Right kidney (tissue), 9 donors: ENCODE measurements at places on chromosomes 13 and 19.

- no peak for DNase-seq
Observed at GRCh38 chr13:47859165-47859564, 141.9 kb downstream of the SUCLA2 start.

DNA sequence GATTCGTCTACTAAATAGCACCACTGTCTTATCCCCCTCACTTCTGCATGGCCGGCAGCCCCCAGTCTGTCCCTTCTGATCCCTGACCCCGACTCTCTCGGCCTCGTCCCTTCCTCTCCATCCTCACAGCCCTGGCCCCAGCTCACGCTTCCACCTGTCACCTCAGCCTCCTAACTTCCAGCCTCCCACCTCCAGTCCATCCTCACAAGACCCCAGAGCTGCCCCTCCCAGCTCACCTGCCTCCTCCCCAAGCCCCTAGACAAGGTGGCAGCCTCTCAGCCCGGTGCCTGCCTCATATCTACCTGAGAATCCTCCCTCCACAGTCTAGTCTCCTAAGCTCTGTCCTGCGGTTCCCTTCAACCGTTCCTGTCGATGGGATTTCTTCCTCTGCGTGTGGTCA, 10.0 kb downstream of the KCNC3 start:
- no peak for DNase-seq

- DNase-seq: no peak
Observed at GRCh38 chr19:17758515-17758914, 7.2 kb downstream of the FCHO1 start.

DNA sequence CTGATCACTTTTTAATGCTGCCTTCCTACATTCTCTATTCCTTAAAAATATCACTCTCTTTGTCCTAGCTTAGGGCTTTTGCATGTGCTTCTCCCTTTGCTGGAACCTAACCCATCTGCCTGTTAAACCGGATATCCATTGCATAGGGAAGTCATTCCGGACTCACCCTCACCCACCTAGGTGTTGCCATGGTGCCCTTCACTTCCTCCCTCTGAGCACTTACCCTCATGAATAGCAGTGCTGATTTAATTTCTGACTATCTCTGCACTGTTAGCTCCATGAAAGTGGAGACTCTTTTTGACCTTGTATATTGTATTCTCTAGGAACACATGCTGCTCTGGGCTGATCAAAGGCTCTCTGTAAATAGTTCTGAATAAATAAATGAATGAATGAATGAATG, 401.9 kb downstream of the PCDH20 start:
- DNase-seq: no peak

DNA sequence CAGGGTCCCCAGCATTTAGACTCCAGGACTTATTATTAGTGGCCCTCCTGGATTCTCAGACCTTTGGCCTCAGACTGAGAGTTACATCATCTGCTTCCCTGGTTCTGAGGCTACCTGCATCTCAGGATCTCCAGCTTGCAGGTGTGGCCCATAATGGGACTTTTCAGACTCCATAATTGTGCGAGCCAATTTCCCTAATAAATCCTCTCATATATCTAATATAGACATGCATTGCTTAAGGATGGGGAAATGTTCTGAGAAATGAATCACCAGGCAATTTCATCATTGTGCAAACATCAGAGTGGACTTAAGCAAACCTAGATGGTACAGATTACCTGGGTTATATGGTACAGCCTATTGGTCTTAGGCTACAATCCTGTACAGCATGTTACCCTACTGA, 116.5 kb upstream of the FBXL3 start:
- no peak for DNase-seq

DNA sequence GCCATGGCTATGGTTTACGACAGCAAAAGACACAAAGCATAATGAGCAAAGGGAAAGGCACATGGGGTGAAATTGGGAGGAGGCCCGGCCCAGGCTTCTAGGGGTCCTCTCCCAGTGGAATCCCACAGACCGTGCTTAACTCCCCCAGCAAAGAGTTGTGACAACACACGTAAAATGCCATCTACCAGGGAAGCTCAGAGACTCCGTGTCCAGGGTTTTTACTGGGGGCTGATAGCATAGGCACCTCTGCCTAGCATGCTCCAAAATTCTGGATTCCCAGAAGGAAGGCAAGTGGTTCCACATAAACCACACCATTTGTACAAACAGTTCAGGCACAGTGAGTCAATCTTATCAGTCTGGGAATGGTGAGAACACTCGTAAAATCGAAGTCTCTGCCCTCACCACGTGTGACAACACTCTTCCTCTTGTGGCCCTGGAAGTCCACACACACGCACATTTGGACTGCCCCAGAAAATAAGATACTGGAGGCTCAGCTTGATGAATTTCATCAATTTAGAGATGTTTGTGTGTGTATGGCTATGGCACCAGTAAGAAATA, 34.9 kb downstream of the RHPN2 start:
- DNase-seq: no peak

GRCh38 chr13:74325106-74325505, 190.9 kb upstream of the KLF12 start:
- DNase-seq: no peak

DNA sequence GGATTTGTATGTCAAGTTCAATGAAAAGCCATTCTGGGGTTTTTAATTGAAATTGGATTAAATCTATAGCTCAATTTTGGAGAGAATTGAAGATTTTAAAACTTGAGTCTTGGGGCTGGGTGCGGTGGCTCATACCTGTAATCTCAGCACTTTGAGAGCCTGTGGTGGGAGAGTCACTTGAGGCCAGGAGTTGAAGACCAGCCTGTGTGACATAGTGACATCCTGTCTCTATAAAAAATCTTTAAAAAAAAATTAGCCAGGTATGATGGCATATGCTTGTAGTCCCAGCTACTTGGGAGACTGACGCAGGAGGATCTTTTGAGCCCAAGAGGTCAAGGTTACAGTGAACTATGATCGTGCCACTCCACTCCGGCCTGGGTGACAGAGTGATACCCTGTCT, 41.2 kb downstream of the VAV1 start:
- DNase-seq: no peak

DNA sequence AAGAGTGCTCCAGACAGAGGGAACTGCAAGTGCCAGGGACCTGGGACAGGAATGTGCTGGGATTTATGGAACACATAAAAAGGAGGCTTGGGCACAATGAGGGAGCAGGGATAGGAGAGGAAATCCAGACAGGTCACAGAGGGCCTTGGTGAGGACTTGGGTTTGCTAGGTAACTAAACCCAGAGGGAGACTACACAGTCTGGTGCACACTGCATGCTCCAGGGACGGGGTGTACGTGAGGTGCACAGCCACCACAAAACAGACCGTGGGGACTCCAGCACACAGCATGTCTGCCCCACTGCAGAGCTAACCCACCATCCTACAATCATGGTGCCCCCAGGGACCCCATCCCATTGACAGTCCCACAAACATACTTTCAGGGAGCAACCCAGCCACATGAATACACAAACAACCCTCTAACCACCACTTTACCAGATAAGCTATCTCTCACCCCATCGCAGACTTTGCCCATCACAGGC, 5.5 kb upstream of the ZFP36 start:
- no peak for DNase-seq

GRCh38 chr19:2237869-2238153, 1.2 kb downstream of the SF3A2 start:
- no peak for DNase-seq

DNA sequence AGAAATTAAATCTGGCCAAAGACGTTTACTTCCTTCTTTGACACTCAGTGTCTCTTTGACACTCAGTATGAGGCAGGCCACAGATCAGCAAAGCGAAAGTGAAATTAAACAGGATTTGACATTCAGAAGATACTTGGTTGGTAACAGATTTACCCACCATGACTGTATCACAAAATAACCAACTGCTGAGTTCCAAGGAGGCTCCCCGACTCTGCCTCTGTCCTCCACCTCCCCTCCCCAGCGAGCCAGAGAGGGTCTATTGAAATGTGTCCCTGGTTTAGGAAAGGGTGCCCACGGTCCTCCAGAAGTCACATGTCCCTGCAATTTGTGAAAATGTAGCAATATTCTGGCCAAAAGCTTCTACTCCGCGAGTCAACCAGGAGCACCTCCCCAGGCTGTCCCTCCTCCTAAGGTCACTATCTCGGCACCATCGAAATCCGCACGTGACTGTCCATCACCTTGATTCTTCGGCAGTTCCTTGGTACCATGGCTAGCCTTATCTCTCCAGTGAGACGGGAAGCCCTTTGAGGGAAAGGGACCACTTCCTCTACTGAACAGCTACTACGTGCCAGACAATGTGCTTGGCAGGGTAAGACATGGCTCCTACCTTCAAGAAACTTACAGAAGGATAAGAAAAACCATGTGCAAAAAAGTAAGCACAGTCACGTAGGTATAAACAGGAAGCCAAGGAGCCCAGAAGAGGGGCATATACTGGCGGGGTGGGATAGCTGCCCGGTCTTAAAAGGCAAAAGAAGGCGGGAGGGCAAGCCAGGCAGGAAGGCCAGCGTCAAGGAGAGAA, 1.5 kb downstream of the N4BP2L1 start:
- no peak for DNase-seq

DNA sequence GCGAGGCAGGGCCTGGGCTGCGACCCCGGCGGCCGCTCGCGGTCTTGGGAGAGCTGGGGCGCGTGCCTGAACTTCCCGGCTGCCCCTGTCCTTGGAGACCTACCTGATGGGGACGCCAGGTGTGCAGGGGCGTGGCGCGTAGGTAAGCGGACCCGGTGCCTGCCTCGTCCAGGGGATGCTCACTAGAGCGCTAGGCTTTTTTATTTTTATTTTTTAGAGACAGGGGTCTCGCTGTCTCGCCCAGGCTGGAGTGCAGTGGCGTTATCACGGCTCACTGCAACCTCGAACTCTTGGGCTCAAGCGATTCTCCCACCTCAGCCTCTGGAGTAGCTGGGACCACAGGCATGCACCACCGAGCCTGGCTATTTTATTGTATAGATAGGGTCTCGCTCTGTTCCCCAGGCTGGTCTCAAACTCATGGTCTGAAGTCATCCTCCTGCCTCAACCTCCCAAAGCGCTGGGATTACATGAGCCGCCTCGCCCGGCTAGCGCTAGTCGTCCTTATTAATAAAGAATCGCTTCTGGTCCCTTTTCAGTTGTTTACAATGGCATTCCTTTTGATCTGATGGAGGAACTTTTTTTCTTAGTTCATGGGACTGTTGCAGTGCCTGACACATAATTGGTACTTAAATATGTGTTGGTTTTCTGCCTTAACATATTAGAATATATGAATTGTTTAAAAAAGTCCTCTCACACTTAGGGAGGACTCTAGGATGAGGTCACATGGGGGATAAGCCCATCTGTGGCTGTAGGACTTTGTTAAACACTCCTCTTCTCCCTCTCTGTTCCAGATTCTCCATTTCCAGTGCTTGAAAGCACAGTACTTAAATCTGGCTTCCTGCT, 812 bp downstream of the DPY19L3 start:
- DNase-seq: peak; percentile 73

- DNase-seq: no peak
Observed at GRCh38 chr19:30341611-30342201, 30.5 kb upstream of the ZNF536 start.
